ENCODE measurements at places on chromosomes 3 and 15. TPM values are rescaled to one million over a fixed set of nuclear protein-coding genes. Genes with fewer than 3 reads are reported as not detected.

Gene CELF6
- polyA plus RNA-seq, result 5.2 TPM

GRCh38 chr3:13851997-13852637 is 27.8 kb downstream of the WNT7A start:
- no peak for DNase-seq

Gene PRR23A
- polyA plus RNA-seq, result not detected

DNA sequence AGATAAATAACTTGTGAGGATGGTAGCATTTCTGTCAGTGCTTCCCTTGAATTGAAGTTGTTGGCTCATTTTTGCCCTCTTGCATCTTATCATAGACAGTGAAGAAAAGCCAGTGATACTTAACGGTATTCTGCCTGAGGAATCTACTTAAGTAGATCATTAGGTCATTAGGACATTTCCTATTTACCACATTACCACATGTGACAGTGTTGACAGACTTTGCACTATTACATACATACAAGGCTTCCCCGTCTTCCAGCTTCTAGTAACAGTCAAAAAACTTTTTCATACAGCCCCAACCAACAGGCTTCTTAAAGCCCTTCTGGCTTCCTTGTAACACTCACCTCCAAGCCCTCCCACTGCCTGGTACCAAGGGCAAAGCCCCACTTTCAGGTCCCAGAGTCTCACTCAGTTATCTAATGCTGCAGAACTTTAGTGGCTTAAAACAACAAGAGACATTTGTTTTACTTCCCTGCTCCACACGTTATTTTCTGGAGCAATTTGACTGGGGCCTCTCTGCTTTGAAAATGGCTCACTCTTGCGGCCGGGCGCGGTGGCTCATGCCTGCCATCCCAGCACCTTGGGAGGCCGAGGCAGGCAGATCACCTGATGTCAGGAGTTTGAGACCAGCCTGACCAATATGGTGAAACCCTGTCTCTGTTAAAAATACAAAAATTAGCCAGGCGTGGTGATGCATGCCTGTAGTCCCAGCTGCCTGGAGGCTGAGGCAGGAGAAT is 40.0 kb downstream of the ASB7 start:
- DNase-seq, result no peak

Gene FOXL2NB
- 0.09 TPM for polyA plus RNA-seq

- DNase-seq, result no peak
Observed at GRCh38 chr3:53941184-53941583, 49.5 kb upstream of the SELENOK start.

Gene ZNF80
- not detected for polyA plus RNA-seq

Gene GTF2E1
- 15.6 TPM for polyA plus RNA-seq

GRCh38 chr15:71651750-71652186 is 158.6 kb upstream of the NR2E3 start:
- DNase-seq, result peak; percentile 54

GRCh38 chr3:188185717-188186251 is 31.8 kb downstream of the LPP start:
- DNase-seq, result no peak

Gene ABHD17C
- polyA plus RNA-seq, result 37.0 TPM

GRCh38 chr3:16063603-16064002 is 110.9 kb upstream of the GALNT15 start:
- no peak for DNase-seq

Gene MNS1
- 30.0 TPM for polyA plus RNA-seq

DNA sequence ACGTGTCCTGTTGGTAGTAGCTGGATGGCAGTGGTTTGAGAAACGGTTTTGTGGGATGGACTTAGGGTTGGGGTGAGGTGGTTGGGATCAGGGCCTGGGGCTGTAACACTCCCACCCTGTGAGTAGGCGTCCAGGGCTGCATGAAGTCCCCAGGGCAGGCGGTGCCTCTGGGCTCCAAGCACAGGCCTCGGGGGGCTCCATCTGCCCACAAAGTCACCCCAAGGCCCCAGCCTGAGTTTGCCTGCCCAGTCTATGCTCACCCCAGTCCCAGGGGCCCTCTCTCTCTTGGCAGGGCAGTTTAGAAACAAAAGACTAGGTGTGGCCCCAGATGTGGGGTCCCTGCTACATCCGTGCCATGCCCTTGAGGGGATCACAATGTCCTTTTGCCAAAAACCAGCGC is 86.9 kb upstream of the PRR23E start:
- no peak for DNase-seq

Gene EOMES
- 0.12 TPM for polyA plus RNA-seq

Gene SMCO1
- polyA plus RNA-seq, result not detected

GRCh38 chr15:66766282-66767230 is 64.5 kb downstream of the SMAD6 start:
- DNase-seq, result no peak

GRCh38 chr3:170867143-170867937 is 2.7 kb downstream of the RPL22L1 start:
- no peak for DNase-seq

DNA sequence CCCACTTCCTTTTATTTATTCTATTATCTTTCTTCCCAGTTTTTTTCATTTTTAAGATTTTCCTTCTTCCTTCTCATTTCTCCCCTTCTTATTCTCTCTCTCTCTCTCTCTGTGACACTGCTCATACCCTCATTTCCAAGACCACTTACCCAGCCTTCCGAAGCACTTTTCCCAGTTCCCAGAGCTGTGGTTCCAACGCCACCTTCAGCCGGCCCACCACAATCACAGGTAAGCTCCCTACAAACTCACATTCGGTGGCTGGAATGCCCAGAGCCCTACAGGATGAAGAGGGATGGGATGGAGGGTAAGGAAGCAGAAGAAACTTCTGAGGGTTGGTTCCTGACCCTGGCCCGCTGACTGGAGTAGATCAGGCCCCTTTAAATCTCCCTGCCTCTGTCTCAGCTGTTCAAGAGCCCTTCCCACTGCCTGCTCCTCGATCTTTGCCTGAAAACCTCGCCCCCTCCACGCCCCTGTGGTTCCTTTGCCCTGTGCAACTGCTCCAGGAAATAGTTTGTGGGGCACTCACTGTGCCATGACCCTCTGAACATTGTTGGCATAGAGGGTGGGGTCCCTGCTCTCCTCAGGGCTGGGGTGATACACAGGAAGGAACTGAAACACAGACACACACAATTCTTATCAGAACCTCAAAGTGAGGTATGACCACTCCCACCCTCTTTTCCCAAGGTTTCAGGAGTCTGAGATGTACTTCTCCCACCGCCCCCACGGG is 4.8 kb downstream of the LPCAT4 start:
- DNase-seq, result no peak

- no peak for DNase-seq
Observed at GRCh38 chr3:144375088-144375487, 403.5 kb downstream of the DIPK2A start.

DNA sequence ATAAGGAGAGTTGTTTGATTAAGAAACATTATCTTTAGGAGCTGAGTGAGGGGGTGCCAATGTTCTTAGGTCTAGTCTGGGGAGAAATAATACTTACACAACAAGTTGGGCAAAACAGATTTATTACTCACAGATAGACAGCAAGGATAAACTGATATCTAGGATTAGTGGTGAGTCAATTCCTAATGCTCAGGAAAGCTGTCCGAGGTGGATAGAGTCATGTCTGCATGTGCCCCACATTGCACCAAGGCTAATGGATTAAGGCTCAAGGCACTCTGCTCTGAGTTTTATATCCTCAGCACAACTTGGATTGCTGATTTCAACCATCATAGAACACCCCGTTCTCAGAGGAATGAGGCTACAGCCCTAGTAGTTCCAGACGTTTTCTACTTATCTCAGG is 1042.3 kb downstream of the OTOL1 start:
- DNase-seq, result no peak

- DNase-seq, result no peak
Observed at GRCh38 chr3:170790647-170791046, 79.3 kb downstream of the RPL22L1 start.

Gene APOD
- 6.9 TPM for polyA plus RNA-seq

DNA sequence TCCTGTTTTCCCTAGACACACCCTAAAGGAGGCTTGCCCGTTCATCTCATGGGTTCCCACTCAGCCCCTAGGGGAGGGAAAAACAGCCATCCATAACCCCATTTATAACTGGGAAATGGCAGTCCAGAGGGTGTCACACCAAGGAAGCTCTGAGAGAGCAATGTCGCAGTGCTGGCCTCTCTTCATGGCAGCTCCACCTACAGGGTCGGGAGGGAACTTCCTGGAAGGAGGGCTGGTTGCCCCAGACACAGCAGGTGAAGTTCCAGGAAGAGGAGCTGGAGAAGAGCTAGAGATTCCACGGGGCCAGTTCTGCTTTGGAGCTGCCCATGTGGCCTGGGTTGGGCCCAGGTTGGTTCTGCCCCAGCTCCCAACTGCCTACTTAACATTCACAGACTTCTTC is 22.3 kb upstream of the LINGO1 start:
- DNase-seq, result no peak

Gene NEK10
- 1.7 TPM for polyA plus RNA-seq

Gene MTFMT
- 14.9 TPM for polyA plus RNA-seq

- DNase-seq, result no peak
Observed at GRCh38 chr3:37852771-37853170, 8.9 kb upstream of the CTDSPL start.

- DNase-seq, result no peak
Observed at GRCh38 chr3:186852994-186853393, 10.5 kb downstream of the ADIPOQ start.

- no peak for DNase-seq
Observed at GRCh38 chr3:139267300-139268246, 76.2 kb upstream of the MRPS22 start.

- no peak for DNase-seq
Observed at GRCh38 chr3:53599771-53600170, 105.4 kb downstream of the CACNA1D start.

Gene CA12
- polyA plus RNA-seq, result 147 TPM

DNA sequence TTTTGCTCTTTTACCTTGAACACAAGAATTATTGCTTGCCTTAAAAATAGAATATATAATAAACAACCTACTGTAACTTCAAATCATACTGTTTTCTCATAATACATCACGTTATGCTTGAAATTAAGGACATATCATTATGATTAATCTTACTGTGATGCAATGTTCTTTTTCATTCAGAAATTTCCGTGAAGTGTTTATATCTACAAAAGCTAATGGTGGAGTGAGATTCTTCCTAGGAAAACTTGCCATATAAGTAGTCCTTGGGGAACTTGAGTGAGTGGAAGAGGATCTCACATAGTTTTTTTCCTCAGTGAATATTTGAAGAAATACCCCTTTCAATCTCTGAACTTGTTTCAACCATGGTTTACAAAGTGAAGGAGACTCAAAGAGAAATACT is 498.7 kb upstream of the CBLB start:
- no peak for DNase-seq

DNA sequence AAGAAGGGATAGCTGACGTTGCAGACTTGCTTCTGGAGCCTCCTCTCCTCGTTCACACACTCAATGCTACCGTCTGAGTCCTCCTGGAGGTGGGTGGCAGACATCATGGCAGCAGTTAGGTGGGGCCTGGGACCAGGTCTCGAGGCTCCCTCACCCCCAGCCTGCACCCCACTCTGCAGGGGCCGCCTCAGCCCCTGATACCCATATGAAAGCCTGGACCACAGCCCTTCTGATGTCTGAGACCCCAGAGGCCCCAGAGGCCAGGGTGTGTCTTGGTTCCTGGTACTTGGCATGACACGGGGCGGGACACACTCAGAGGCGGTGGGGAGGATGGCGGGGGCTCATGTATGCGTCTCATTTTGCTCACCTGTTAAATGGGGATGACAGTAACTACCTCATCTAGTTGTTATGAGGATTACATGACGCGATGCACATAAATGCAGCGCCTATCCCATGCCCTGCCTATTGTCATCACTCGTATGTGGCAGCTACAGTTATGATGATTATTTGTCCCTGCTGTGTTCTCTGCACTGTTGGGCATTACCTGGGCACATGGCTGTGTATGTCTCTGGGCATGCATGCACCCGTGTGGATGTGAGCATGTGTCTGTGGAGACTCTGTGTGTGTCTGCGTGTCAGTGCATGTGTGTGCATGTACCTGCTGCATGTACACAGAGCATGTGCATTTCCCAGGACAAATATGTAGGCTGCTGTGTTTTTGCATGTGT is 39.9 kb downstream of the FEM1B start:
- DNase-seq, result no peak

GRCh38 chr3:151835751-151836525 is 22.0 kb downstream of the AADAC start:
- DNase-seq, result no peak

Gene GOLGA6L4
- polyA plus RNA-seq, result 15.8 TPM

Gene ZMYND10
- polyA plus RNA-seq, result 4.7 TPM

Gene CELSR3
- polyA plus RNA-seq, result 1.4 TPM
